Left cardiac atrium (tissue), 4 donors: ENCODE measurements at places on chromosomes 2 and 18. TPM values are rescaled to one million over a fixed set of nuclear protein-coding genes. Genes with fewer than 3 reads are reported as not detected.

DNA sequence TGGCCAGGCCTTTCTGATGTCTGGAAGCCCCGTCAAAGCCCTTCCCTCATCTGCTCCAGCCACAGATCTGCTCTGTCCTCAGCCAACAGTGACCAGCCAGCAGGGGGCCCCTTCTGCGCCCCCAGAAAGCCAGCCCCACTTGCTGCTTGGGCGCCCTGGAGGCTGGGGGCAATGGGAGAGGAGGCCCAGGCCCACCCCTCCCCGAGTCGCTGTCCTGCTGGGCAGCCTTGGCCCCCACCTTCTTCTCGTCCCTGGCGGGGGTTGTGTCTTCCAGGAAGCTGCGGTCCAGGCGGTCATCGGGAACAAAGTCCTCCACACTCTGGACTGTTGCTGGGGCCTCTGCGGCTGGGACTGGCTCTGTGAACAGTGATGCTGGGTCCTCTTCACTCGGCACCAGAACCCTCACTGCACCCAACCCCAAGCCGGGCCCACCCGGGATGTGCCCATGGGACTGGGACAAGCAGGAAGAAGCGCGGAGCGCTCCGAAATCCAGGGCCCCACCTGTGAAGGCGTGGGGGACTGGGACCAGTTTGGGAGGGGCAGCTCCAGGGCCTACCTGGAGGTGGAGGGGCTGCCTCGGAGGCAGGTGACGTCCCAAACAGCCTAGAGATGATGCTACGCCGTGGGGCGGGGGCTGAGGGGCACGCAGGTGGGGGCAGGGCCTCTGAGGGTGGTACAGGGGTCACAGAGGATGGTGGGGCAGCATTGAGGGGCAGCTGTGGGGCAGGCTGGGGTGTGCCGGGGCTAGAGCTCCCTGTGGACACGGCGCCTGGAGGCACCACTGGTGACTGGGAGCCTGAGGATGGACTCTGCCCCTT, 257.6 kb downstream of the ANKRD30B start:
- no peak for DNase-seq

DNA sequence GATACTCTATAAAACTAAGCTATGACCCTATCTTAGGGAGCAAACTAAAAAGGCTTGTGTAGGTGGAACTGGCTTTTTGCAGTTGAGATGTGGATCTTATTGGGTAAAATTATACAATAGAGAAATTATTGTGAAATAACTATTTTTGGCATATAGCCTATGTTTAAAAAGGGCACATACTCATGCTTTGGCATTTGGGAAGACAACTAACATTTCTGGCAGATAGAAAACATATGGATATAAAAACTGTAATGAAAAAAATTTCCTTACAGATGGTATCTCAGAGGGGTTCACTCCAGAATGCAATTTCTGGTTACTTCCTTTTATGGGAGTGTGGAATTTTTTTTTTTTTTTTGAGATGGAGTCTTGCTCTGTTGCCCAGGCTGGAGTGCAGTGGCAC, 120.1 kb upstream of the CCDC195 start:
- no peak for DNase-seq

GRCh38 chr2:174683392-174683759, 80.9 kb downstream of the CHRNA1 start:
- DNase-seq = no peak

- DNase-seq = peak; percentile 28
Measured at GRCh38 chr2:152097801-152098495, 896 bp downstream of the CACNB4 start.

DNA sequence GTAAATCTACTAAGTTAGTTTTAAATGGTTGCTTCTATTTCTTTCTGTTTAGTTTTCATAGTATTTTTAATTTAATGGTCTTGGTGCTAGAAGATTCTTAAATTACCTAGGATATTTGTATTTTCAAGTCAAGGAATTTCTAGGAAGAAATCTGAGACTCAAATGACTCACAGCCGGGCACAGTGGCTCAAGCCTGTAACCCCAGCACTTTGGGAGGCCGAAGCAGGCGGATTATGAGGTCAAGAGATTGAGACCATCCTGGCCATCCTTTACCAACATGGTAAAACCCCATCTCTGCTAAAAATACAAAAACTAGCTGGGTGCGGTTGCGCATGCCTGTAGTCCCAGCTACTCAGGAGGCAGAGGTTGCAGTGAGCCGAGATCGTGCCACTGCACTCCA, 95.5 kb downstream of the C2orf74 start:
- DNase-seq = no peak

- no peak for DNase-seq
Measured at GRCh38 chr2:222871291-222871690, 10.5 kb downstream of the ACSL3 start.

DNA sequence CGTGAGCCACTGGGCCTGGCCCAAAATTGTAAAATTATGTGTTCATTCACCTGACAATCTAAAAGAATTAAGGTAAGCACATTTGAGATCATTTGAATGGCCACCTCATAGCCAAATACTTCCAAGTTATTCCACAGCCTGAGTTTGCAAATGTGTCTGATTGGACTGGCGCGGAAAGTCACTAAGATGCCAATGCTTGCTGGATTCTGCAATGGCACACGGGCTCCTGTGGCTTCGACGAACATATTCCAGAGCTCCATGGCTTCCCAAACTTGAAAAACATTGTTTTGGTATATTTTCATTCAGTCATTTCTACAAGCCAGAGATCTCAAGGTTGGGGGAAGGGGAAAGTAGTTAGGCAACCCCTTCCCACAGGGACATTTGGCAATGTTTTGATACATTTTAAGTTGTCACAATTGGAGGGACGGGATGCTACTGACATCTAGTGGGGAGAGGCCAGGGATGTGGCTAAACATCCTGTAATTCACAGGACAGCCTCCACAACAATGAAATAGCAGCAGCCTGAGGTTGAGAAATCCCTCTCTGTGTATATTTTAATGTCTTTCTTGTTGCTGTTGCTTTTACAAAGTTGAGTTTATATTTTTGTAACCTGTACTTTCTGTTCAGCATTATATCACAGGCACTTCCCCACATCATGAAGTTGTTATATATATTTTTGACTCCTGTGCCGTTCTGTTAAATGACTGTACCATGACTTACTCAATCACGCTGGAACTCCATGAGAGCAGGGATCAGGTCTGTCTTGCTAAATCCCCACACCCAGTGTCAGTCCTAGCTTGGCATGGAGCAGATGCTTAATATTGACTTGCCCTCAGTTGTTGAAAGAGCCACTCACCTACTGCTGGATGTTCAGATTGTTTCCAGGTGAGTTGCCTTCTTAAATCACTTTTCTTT, 56.9 kb downstream of the COL4A4 start:
- no peak for DNase-seq

DNA sequence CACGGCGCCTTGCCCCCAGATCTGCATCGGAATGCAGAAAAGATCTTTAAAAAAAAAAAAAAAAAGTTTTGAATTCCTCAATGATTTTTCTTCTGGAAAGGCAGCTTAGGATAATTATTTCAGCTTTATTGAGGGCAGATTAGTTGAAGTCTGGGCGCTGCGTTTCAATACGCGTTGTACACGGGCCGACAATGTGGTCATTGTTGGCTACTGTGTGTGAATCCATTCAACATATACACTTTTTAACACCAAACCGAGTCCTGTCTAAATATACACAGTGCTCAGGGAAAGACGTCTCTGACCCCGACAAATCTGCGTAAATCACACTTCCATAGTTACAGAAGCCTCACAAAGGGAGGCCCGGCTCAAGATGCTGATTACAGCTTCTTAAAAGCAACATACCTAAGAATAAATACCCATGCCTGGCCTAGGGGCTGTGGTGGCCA, 1.4 kb upstream of the SIX3 start:
- no peak for DNase-seq

GRCh38 chr18:43751203-43751602, 473.9 kb upstream of the SYT4 start:
- no peak for DNase-seq

GRCh38 chr2:226683944-226684562, 115.6 kb downstream of the IRS1 start:
- no peak for DNase-seq

DNA sequence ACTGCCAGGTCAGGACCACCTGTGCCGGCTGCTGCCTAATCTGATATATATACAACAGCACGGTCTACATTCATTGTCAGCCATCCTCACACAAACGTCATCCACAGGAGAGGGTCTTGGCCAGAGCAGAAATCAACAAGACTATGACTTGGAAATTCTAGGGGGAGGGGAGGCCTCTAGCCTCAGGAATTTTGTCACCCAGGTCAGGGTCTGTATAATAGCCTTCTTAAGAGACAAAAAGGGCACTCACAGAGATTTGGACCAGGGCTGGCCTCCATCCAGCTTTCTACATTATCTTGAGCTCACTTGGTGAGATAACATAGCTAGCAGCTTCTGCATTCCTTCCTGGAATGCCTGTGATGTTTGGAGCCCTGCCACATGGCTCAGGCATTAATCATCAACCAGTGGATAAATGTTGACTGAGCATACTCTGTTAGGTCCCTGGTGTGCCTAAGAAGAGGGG, 50.4 kb upstream of the CTIF start:
- DNase-seq = peak; percentile 91

- no peak for DNase-seq
Measured at GRCh38 chr2:179837408-179837807, 24.0 kb downstream of the ZNF385B start.

- no peak for DNase-seq
Measured at GRCh38 chr18:41655074-41655473, 300.0 kb upstream of the PIK3C3 start.

GRCh38 chr2:16475586-16475985, 190.0 kb downstream of the CYRIA start:
- DNase-seq = no peak

DNA sequence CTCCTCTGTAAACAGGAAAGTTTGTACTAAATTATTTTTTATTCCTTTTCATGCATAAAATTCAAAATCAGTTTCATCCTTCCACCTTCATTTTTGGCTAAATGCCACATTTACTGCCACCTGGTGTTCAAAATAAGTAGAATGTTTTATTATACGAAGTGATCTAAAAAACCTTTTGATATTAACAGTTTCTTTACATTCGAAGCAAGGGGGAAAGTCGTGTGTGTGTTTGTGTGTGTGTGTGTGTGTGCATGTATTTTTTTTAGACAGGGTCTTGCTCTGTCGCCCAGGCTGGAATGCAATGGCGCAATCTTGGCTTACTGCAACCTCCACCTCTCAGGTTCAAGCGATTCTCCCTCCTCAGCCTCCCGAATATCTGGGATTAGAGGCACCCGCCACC, 9.0 kb upstream of the SCN9A start:
- no peak for DNase-seq

GRCh38 chr2:26018184-26019055, 15.5 kb upstream of the RAB10 start:
- peak; percentile 79 for DNase-seq

- DNase-seq = no peak
Measured at GRCh38 chr2:17544256-17544655, 3.8 kb downstream of the VSNL1 start.

DNA sequence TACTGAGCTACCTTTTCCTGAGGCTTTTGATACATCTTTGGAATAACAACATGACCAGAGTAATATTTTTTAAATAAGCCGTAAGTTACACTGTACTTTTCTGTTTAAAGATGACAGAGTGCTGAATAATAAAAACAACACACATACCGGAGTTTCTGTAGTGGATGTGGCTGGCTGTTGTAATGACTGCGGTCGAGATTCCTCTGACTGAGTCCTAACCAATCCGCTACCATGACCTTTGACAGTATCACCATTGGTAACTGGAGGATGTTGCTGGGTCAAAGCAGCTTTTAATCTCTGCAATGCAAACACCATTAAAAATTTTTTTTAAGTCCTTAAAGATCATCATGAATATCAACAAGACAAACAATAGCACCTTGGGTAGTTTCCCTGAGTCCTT, 70.7 kb downstream of the ATF2 start:
- no peak for DNase-seq

DNA sequence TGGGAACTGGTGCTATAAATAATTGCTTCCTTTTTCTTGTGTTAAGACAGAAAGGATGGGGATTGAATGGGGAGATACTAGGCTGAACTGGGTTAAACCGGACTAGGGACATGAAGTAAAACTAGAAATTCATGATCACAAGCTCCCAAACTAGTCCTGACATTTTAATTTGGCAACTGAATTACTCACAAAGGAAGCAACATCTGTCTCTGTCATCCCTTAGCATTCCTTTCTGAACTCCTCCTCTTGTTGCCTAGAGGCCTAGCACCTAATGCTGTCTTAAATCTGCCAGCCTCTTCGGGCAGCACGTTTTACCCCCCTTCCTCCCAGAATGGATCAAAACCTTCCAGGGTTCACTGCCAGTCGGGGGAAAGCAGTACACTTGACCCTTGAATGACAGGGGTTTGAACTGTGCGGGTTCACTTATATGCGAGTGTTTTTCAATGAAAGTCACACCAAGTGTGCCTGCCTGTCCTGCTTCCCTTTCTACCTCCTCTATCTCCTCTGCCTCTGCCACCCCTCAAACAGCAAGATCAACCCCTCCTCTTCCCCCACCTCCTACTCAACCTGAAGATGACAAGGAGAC, 8.2 kb downstream of the KCTD1 start:
- no peak for DNase-seq

DNA sequence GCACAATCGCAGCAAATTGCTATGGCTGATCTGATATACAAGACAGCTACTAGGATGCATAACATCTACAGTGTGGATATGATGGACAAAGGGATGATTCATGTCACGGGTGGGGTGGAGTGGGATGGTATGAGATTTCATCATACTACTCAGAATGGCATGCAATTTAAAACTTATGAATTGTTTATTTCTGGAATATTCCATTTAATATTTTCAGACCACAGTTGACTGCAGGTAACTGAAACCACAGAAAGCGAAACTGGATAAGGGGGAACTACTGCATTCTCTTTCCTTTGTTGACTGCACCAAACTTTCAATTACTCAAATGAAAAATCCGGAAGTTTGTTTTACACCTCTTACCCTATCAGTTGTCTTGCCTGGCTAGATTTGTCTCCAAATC, 94.4 kb upstream of the NEUROD1 start:
- DNase-seq = no peak

HK2 gene
- 18.4 TPM for total RNA-seq

TTR gene
- total RNA-seq = not detected

PTPRM gene
- 75.5 TPM for total RNA-seq

PROM2 gene
- total RNA-seq = 0.29 TPM

CD8A gene
- 2.8 TPM for total RNA-seq

PLCD4 gene
- total RNA-seq = 0.73 TPM

MTCL1 gene
- 4.7 TPM for total RNA-seq

GALNT1 gene
- 58.5 TPM for total RNA-seq

TBR1 gene
- not detected for total RNA-seq

TSN gene
- 35.5 TPM for total RNA-seq

SIGLEC15 gene
- 0.18 TPM for total RNA-seq

PRSS56 gene
- total RNA-seq = not detected
